Muscle of arm (tissue), 14 donors: ENCODE measurements at places on chromosomes 5 and 9.

DNA sequence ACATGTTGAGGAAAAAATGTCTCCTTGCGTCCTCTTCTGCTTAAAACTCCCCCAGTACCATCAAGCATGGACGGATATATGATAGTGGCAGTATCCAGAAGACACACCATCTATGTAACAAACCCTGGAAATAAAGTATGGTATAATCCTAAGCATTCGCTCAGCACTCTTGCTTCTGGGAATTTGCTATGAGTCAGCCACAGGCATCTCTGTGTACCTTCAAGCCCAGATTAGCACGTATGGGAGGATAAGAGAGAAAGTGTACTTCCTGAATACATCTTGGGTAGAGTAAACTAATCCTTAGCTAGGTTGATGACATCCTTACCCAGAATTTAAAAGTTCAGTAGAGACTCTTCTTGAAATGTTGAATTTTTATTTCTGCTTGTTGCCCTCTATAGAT, 71.2 kb downstream of the GHR start:
- DNase-seq = no peak

- DNase-seq = no peak
Measured at GRCh38 chr9:113293285-113293878, 9.8 kb downstream of the RNF183 start.

DNA sequence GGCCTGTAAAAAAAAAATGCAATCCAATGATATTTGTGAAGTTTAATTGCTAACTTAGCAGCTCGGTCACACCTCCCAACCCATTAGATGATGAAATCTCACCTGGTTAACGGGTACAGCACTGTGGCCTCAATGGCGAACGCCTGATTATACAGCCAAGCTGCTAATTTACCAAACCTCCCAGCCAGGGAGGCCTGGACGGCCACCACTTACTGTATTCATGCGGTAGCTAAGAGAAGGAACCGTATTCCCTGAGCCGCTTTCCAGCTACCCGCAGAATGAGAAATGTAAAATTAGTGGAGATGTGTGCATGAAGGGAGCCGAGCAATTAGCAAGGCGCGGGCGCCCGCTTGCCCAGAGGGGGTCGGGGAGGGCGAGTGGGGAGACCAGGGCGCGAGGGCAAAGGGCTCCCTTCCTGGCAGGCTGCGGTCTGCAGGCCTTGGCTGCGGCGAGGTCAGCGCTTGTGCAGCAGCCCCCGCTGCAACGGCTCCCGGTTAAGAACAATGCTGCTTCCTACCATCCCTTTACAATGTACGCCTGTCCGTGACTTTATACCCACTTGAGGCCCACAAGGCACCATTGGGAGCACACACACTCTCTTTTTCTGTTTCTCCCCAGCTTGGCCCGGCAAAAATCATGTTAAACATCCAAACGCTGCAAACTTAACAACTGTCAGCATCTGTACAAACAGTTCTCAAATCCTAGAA, 70.4 kb upstream of the TBCA start:
- DNase-seq = no peak

- no peak for DNase-seq
Measured at GRCh38 chr9:75440914-75441313, 352.6 kb downstream of the OSTF1 start.

DNA sequence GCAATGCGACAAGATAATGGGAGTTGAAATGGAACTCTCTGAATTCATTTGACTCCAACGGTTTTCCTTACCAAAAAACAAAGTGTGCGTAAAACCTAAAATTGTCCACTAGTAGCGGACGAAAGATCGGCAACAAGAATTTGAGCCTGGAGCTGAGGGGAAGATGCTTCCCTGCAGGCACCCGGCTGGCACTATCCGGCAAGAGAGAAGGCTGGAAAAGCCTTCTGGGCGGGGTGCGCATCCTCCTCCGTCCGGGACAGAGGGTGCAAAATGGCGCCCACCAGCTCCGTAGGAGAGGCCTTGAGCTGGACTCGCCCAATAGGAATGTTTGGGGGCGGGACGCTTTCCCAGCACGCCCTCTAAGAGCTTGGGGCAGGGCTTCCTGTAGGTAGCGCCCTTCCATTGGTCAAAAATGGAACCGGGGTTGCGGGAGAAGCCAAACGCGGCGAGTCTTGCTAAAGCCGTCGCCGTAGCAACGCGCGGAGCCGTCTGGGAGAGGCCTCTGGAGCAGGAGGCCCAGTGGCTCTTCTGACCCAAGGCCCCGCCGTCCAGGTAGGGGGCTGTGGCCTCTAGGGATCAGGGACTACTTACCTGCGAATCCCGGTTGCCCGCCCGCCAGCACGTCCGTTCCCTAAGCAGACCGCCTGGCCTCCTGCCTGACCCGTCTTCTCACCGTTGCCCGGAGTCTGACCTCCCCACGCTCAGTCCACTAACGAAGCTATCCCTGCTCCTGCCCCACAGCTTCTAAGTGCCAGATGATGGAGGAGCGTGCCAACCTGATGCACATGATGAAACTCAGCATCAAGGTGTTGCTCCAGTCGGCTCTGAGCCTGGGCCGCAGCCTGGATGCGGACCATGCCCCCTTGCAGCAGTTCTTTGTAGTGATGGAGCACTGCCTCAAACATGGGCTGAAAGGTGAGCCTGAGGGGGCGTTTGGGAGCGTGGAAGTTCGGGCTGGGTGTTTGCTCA, 9.2 kb downstream of the RUFY1 start:
- DNase-seq = peak; percentile 98

GRCh38 chr5:169350016-169350415, 49.1 kb upstream of the SLIT3 start:
- no peak for DNase-seq

GRCh38 chr5:71872311-71872864, 153.3 kb downstream of the CARTPT start:
- no peak for DNase-seq

- no peak for DNase-seq
Measured at GRCh38 chr5:39469777-39470415, 45.1 kb upstream of the DAB2 start.

DNA sequence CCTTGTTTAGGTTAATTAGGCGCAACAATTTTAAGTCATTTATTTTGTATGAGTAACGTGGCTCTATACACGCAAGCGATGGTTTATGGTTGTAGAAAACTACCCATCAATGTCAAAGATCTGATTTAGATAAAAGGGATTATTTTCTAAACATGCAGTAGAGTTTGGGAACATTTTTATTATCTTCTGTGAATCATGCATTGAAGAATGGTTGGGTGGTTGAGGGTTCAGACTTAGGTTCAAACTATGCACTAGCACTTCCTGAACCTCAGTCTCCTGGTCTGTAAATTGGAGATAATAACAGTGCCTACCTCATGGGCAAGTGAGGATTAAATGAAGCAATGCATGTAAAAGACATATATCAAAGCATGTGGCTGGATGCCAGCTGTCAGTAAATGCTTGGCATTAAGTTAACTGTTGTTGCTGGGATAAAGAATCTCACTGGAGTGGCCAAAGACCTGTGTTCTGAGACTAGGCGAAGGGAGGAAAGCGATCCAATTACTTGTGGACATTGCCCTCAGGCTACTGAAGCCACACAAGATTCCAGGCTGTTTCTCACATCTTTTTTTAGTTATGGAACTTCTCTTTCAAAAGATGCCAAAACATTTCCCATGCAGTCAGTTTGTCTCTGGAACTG, 1.1 kb upstream of the OTULINL start:
- DNase-seq = no peak

DNA sequence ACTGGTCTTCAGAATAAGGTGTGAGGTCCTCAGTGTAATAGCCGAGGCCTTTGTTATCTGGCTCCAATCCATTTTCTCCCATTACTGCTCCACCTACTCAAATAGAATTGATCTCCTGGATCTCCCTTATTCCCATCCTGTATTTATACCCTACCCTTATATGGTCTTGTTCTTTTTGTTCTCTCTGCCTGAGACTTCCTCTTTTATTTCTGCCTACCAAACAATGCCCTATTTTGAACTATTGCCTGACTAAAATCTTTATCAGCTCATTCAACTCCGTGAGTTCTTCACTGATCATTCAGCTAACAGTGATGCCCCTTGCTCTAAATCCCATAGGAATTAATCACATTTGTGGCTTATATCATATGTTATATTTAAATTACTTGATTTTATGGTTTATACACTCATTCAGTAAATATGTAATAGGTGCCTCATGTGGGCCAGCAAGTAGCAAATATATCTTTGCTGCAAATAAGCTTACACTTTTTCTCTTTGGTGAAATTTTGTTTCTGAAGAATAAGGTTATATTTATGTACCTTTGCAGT, 417.5 kb upstream of the MEF2C start:
- no peak for DNase-seq

DNA sequence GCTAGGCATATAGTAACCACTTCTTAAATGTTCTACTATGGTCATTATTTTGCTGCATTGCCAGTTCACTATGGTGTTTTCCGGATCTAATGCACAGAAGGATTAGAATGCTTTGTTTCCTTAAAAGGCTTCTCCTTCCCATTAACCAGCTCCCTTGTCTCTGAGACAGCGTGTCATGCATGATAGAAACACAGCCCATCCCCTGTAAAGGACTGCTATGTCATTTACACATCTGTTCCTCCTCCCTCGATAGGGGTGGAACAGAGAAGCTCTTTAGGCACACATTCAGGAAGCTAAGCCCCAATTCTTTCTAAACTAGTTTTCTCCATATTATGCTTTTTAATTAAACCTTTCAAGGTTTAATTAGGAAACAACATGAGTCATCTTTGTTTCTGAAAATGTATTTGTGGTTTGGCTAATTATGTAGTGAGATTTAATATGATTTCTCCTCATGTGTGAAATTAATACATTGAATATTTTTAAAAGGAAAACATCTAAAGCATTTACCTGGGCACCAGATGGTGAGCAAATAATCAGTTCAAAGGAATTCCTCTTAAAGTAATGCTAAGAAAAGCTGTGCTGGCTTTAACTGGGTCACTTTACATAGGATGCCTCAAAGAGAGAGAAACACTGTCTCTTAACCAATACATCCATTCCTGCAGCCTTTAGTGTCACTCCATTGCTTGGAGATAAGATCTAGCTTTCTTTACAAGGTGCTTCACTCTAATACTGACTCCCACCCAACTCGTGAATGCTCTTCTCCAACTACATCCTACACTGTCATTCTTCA, 133.3 kb upstream of the PPP1R2B start:
- no peak for DNase-seq

DNA sequence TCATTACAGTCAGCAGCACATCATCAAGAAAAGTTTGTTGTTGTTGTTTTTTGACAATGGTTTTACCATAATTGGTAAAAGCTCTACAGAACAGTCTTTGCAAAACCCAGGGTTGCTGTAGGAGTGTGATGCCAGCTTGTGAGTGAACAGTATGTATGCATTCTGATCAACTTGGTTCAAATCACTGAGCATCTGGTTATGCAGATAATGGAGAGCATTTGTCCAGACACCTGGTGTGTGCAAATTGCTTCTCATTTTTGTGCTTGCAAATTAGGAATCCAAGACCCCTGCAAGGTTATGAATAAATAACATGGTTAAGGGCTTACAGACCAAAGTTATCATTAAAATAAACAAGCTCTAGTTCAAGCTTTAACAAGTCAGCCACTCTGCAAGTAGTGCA, 448.7 kb upstream of the ACTBL2 start:
- DNase-seq = no peak

DNA sequence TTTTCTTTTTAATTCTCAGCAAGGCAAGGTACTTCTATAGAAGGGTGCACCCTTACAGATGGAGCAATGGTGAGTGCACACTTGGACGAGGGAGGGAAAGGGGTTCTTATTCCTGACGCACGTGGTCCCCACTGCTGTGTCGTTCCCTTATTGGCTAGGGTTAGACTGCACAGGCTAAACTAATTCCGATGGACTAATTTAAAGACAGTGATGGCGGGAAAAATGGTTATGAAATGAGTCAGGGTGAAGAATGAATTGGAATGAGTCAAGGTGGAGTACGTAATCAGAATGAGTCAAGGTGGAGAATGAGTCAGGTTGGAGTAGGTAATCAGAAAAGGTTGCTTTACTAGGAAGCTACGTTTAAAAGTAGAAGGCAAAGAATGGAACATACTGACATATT, 2.1 kb upstream of the HMGCS1 start:
- DNase-seq = no peak

- no peak for DNase-seq
Measured at GRCh38 chr5:72857396-72857795, 40.9 kb downstream of the TNPO1 start.

DNA sequence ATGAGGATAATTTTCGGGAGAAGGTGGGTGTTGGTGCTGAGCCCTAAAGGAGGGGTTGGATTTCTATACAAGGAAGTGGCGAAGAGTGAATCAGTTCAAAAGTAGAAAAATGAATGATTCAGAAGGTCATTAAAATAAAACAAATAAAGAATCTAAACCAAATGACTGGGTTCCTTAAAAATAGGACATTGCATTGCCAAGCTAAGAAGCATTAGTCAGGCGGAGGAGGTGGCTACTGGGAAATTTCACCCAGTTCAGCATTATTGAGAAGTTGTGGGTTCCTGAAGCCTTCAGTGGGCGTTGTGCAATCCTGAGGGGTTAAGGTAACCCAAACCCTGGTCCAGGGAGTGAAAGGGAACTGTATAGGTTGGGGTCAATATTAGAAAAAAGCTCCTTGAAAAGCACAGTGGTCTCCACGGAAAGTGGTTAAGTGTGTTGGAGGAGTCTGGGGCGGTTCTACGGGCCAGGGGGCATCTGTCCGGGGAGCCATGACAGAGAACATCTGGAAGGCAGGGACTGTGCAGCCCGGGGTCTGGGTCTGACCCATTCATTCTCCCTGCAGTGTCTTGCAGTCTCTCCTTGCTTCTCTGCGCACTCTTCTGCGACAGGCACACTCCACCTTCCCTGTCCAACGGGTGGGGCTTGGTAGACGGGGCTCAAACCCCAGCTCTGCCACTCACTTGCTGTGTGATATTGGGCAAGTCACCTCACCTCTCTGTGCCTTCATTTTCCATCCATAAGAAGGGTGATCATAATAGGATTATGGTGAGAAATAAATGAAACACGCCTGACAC, 27.6 kb upstream of the DUSP1 start:
- DNase-seq = no peak

GRCh38 chr9:15468145-15468544, 42.6 kb downstream of the PSIP1 start:
- DNase-seq = no peak

DNA sequence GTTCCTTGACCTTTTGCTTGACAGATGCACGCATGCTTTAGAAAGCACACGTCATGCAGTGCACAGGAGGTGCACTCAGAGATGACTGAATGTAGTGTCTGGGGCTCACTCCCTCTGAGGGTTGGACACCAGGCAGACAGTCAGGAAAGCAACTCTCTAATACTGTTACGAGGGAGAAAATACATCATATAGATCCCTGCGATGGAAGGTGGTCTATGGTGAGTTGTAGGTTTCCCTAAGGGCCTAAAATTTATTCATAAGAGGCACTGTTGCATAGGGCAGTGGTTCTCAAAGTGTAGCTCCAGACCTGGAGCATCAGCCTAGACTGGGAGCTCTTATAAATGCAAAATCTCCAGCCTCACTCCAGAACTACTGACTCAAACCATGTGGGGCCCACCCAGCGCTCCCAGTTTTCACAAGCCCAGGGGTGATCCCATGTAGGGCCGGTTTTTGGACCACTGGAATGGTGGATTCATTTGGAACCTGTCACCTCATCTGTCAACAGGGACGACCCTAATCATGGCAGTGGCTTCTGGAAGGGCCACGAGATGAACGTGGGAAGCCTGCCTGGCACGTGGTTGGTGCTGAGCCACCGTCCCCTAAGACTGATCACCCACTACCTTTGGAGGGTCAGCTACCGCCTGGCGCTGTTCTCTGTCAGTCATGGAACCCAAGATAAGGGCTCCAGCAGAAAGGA, 16.8 kb upstream of the PHF19 start:
- no peak for DNase-seq
